Stimulated activated CD4-positive, alpha-beta T cell treated with anti-CD3 and anti-CD28 coated beads, Interleukin-15, amount 100 ng/mL, for 48 hours (primary cell): ENCODE measurements at places on chromosomes 7 and 10.

DNA sequence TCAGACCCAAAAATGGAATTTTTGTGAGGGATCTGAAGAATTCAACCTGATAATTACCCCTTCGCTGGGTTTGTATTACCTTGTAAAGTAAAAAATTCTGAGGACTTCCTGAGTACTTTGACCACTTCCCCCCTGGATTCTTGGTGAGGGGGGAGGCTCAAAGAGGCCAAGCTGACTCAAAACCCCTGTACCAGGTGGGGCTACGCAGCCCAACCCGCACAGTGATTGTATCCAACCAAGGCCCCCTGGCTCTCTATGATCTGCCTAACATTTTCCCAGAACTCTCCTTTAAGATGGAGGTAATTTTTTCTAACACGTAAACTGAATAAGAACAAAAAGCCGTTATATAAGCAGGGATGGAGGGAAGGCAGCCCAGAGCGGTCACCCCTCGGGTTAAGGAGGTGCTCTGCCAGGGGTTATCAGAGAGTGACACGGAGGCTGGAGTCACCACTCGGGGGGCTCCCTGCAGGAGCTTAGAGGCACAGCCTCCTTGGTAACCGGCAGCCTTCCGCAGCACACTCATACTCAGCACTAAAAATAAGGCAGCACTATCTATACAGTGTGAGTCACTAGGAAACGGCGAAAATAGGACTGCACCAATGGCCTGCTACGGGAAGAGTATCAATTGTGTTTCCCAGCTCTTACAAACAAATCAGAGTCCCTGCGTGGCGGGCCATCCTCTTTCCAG lies 255.4 kb downstream of the ELMO1 start:
- DNase-seq, result no peak

DNA sequence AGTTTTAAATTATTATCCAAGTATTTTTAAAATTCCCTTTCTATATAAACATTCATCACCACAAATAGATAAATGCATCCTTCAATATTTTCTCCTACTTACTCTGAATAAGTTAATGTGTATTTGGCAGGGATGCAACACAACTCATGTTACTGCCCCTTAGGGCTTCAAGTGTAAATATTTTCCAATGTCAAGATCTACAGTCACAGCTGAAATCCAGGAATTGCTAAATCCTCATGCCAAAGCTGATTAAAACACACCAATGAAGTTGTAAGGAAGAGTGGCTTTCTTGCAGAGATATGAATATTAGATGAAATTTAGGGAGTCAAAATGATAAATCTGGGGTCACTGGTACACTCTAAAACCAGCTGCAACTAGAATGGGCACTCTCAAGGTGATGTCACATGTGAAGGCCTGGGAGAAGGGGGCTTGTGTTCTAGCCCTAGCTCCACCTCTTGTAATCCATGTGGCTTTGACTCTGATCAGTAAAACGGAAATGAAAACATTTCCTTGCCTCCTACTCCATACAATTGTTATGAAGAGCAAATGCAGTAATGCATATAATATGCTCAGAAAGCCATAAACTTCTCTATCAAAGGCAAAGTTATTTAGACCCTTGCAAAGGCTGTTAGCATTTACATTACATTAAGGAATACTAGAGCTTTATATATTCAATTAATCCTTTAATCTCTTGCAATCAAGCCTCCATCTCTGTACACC lies 228.1 kb upstream of the NFE2L3 start:
- DNase-seq, result no peak

DNA sequence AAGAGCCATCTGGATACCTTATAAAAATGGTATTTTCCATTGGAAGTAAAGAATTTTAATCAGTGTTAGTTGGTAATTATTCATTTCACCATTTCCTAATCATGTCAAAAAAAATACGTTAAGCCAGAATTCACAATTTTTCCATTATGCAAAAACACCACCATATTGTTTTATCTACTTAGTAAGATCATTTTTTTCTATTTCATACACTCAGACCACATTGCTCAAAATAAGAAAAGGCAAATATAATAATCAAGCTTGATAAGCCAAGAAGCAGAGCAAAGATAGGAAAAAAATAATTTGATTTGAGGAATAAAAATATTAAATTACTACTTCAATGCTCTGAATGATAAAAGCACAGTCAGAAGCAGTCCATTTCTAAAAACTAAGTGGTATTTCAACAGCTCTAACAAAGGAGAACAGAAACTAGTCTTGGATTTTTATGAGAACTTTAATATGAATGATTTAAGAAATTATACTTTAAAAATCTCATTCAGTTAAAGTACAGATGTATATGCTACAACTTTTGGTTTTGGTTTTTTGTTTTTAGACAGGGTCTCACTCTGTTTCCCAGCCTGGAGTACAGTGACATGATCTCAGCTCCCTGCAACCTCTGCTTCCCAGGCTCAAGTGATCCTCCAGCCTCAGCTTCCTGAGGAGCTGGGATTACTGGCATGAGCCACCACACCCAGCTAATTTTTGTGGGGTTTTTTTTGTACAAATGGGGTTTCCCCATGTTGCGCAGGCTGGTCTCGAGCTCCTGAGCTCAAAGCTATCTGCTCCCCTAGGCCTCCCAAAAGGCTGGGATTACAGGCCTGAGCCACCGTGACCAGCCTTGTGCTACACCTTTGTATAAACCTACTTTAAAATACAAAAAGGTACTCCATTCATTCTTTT lies 46.6 kb downstream of the LRRN3 start:
- peak; percentile 32 for DNase-seq

- DNase-seq, result no peak
These were observed 145.1 kb downstream of the NRP1 start for GRCh38 chr10:33189363-33189762.

GRCh38 chr10:52864201-52865106 lies 91.9 kb upstream of the MBL2 start:
- DNase-seq, result no peak

DNA sequence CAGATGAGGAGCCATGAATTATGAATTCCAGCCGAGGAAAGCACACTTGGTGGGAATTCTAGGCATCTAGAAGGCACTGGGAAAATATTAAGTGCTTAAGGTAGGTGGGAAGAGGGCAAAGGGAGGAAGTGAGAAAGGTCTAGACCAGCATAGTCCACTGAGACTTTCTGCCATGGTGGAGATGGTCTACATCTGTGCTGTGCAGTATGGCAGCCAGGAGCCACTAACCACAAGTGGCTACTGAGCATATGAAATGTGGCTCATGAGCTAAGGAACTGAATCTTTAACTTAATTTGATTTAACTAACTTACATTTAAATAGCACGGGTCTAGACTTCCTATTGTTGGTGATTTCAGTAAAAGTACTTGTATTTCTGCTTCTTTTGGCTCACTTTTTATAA lies 82.5 kb upstream of the SEM1 start:
- DNase-seq, result no peak

DNA sequence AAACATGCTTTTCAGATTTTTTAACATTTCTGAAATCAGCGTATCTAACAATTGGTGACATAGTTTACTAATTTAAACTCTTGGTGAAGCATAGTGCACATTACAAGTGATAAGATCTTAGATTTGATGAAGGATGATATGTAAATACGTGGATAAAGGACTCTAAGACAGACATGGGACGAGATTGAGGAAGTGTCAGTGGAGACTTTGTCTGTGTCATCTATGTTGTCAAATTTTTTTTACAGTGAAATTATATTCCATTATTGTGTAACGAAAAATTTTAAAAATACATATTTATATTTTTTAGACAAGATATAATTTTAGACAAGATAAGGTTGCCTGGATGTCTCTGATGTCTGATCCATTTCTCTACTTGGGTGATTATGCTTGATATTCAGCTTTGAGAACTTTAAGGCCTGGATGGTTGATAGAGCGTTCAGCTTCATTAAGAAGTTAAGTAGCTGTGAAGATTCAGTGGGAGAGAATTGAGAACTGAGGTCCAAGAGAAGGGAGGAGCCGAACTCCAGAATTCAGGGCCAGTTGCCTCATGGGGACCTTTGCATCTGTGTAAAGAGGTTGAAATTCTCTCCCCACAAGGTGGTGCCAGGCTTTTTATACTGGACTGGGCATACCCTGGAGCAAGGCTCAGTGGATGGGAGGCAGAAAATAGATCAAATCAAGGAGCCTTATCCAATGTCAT lies 62.7 kb downstream of the KAT6B start:
- DNase-seq, result no peak

- no peak for DNase-seq
These were observed 19.6 kb upstream of the AGBL3 start for GRCh38 chr7:134966691-134967090.

- DNase-seq, result no peak
These were observed 5.4 kb downstream of the TRDMT1 start for GRCh38 chr10:17196045-17196444.

DNA sequence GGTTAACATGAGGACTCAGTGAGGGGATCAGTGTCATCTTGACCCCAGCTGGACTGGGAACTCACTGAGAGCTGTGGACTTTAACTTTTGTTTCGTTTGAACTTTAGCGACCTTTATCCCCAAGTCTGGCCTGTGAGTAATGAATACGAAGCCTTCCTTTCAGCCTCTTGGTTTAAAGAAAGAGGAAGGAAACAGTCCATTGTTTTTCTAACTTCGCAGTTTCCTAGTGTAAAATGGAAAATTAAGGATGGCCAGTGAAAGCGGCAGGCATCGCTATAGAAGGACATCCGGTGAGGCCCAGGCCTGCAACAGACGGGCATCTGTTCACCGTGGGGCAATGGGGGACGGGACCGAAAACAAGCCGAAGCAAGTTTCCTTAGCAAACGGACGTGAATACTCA lies 44.1 kb upstream of the ADO start:
- DNase-seq, result no peak

GRCh38 chr7:156204820-156205219 lies 392.6 kb upstream of the SHH start:
- no peak for DNase-seq

DNA sequence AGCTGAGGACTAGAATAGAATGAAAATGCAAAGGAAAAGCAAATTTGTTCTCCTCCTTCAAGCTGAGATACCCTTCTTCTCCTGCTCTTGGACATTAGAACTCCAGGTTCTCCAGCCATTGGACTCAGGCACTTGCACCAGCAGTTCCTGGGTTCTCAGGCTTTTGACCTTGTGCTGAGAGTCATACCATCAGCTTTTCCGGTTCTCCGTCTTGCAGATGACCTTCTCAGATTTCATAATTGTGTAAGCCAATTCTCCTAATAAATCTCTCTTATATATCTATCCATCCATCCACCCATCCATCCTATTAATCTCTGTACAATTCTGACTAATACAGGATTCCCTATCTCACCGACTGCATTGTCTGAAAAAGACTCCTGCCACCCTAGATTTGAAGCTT lies 108.3 kb downstream of the AHR start:
- no peak for DNase-seq

DNA sequence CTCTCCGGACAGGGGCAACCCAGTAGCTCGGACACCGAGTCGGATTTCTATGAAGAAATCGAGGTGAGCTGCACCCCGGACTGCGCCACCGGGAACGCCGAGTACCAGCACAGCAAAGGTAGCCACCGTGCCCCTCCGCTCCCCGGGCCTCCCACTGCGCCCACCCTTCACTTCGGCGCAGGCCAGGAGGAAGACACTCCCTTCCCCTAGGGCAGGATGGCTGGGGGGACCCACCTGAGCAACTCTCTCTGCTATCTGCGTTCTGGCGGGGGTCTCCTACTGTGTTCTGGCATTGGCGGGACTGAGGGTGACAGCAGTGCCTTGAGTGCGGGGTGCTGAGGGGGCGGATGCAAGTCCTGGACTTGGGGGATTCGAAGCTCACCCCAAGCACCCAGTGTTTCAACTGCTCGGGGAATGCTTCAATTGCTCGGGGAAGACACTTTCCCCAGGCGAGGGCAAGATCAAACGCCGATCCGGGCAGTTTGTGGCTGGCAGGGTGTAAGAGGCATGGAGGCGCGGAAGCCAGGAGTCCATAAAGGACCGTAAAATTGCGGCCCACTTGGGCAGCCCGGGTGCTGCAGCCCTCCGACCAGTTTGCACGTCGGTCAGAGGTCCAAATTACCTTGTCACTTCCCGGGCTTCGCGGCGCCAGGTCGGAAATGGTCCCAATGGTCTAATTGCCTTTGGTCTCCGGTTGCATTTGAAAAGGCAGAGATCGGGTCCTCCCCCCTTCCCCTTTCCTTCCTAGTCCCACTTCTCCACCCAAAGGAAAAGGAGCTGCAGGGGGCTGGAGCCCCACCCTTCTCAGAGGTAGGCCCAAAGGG lies 950 bp downstream of the EVX1 start:
- no peak for DNase-seq

- no peak for DNase-seq
These were observed 31.7 kb downstream of the SKIDA1 start for GRCh38 chr10:21493784-21494183.

- DNase-seq, result no peak
These were observed 56.2 kb upstream of the OPN4 start for GRCh38 chr10:86598151-86598550.

DNA sequence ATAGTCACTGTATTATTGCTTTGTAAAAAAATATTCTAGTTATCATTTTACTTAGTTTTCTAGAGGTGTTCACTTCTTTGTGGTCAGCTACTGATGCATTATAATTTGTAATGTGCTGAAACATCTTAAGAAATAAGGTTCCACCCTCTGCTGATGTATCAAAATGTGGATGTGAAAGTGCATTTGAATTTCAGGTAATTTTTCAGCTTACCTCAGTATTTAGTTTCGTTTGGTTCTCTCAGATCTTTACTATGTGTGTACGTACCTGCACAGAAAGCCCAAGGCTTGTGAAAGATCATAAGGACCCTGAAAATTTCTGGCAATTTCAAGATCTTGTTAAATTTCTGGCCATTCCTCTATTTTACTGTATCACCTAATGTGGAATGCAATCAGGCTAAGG lies 542.3 kb upstream of the TPK1 start:
- no peak for DNase-seq

DNA sequence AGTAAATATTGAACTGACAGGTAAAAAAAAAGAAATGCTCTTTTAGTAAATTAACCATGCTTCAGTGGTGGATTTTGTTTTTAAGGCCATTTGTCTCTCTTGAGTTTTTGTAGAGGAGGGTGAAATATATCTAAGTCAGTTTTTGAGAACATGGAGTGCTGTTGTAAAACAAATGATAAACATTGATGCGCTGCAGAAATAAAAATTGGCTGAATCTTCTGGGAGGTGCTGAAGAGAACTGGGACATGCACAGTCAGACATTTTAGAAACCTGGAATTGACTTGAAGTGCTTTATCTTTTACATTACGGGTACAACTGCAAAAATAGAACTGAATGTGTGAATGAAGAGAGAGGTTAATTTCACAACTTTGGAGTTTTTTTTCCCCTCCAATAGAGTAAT lies 203.0 kb upstream of the HDAC9 start:
- no peak for DNase-seq

DNA sequence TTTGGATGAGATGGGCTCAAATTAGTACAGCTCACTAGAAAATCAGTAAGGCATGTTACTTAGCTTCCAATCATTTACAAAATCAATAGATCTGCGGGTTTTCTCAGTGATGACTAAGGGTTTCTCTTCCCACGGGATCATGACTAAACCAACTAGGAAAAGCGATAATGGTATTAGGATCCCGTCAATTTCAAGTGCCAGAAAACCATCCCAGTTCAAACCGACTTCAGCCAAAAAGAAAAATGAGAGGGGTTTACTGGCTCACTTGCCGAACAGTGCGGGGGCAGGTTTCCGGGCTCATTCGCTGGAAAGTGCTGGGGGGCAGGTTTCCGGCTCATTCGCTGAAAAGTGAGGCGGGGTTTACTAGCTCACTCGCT lies 62.1 kb upstream of the LYZL2 start:
- DNase-seq, result no peak

- no peak for DNase-seq
These were observed 14.5 kb upstream of the VCL start for GRCh38 chr10:73983096-73984047.
